Tongue (tissue), 3 donors: ENCODE measurements at places on chromosomes 2 and 18.

GRCh38 chr18:59459369-59460071 is 100.5 kb upstream of the LMAN1 start:
- peak; percentile 66 for DNase-seq

DNA sequence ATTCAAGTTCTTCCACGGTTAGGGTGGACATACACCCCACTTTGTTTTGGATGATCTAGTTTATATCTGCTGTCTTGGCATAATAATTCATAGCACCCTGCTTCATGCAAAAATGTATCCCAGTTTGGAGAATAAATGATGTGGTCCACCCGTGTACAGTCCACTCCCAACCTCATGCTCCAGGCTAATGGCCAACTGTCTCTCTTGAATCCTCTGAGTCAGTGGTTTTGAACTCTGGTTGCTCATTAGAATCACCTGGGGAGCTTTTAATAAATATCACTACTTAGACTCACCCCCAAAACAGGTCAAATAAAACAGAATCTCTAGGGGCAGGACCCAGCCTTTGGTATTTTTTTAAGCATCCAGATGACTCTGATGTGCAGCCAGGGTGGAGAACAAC is 78.5 kb downstream of the SDC1 start:
- DNase-seq, result no peak

DNA sequence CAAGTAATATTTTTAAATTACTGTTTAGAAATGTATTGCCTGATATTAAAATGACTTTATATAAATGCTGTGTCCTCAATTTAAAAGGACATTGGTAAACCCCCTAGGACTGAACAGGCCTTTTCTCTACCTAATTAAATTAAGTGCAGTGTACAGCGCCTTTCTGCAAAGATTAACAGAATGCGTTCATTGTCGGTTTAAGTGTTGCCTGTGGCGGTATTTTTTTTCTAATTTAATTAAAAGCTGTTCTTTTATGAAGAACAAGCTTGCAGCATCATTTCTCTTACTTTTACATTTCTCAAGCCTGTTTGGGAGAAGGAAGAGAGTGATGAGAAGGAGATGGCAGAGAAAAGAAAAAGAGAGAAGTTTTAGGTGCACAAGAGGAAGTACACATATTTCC is 344.9 kb downstream of the CPS1 start:
- DNase-seq, result no peak

DNA sequence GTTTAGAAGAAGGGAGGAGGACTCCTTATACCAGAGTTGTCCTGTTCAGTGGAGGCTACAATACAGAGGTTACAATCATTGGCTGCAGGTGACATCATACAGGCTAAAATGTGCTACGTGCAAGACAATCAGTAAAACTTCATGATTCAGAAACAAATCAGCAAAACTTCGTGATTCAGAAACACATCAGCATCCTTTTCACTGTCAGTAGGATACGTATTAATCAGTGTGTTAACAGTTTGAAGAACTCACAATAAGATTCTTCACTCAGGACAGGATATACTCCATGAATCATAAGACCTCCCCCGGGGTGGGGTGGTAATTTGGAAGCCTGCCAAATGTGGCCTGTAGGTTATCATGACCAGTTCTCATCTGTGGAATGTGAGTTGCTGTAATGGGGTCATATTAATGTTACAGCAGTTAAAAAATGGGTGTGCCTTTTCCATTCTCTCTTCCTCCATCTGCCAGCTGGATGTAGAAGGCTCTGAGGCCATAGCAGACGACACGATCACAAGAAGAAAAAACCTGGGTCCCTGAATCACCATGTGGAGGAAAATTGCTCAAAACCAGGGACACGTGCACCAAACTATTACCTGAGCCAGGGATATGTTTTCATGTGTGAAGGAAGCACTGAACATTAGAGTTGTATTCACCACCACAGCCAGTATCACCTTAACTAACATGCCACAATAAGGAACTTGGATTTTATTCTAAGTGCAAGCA is 134.8 kb upstream of the CREB1 start:
- no peak for DNase-seq

DNA sequence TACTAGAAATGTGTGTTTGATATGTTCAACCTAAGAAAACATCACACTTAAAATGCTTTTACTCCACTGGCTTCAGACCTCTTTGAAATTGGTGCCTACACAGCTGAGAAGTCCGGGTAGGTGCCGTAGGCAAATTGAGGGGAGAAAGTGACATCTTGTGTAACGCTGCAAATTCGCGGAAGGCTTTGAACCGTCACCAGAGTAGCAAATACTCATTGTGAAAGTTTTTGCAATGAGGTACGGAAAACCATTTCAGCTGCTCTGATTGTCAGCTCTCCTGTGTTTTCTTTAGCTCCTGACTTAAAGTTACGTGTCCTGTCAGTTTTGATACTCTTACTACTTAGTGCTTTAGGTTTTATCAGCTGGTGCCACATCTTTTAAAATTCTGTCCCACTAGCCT is 224.5 kb downstream of the FAM210A start:
- DNase-seq, result peak; percentile 32

- no peak for DNase-seq
Measured at GRCh38 chr2:14602309-14602708, 30.2 kb upstream of the LRATD1 start.

- peak; percentile 25 for DNase-seq
Measured at GRCh38 chr2:149399934-149400615, 69.7 kb downstream of the LYPD6 start.

- no peak for DNase-seq
Measured at GRCh38 chr18:23057096-23057495, 78.2 kb upstream of the CABLES1 start.

- DNase-seq, result no peak
Measured at GRCh38 chr2:139367416-139367815, 587.2 kb upstream of the NXPH2 start.

DNA sequence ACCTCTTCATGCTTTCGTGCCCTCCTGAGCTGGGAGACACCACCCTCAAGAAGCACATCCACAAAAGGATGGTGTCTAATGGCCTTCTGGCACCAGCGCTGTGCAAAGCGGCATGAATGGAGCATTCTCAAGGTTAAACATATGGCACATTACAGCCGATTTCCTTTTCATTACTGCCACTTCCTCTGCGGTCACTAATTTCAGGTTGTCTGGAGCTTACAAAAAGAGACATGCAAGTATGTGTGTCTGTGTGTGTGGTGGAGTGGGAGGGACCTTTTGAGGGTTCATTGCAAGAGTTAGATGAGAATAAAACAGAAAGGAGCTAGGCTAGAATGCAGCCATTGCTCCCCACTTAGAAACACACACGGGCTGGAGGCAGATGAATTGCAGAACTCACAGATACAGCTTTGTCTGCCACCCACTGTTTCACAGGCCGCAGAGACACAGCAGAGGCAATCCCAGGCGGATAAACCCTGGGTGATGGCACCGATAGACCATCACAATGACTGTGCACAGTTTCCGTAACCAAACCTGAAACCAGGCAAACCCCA is 76.0 kb downstream of the TGIF1 start:
- DNase-seq, result peak; percentile 59

DNA sequence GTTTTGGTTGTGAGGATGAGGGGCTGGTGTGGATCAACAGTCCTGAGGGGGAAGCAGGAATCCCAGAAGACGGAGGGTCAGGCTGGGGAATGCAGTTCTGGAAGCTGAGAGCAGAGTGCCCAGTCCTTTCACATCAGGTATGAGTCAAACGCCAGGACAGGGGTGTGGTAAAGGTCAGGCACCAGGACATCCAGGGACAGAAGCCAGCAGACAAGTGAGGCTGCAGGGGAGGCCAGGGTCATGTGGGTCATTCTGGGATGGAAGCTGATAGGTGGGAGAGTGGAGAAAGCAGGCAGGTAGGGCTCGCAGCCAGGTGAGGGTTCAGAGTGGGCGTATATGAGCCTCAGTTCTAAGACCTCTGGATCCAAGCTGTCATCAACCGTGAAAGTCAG is 12.8 kb upstream of the GNLY start:
- DNase-seq, result no peak

GRCh38 chr2:71901466-71901865 is 246.2 kb downstream of the CYP26B1 start:
- DNase-seq, result no peak

- peak; percentile 26 for DNase-seq
Measured at GRCh38 chr2:23169896-23170295, 215.1 kb upstream of the KLHL29 start.

DNA sequence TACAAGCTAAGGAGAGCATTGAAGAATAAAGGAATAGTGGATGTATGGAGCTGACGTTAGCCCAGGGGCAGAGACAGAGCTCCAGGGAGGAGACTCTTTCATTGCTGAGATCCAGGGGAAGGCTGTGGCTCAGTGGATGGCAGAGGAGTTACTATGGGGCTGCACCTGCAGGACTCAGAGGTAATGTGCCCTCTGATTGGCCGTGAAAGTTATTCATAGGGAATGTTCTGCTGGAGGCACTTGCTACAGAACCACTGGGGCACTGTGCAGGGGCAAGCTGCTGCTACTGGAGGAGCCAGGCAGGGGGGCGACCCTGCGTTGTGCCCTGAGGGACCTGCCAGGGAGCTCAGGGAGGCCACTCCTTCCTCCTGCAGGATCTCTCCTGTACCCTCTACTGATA is 199.2 kb downstream of the PTPRM start:
- DNase-seq, result no peak

DNA sequence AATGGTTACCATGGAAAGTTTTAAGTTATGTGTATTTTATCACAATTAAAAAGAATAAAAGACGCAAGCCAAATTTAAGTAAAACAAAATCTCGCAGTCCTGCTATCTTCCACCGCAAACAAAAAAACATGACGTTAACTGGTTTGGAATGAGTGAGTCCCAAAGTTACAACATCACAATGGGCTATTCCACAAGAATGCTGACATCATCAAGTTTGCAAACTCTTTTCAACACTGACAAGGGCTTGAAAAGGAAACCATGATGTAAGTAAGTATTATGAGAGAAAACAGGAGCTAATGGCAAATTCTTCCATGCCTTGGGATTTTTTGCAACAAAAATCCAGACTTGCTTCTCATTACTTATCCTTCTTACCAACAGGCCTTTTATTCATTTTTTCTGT is 31.1 kb downstream of the SIGLEC15 start:
- no peak for DNase-seq

DNA sequence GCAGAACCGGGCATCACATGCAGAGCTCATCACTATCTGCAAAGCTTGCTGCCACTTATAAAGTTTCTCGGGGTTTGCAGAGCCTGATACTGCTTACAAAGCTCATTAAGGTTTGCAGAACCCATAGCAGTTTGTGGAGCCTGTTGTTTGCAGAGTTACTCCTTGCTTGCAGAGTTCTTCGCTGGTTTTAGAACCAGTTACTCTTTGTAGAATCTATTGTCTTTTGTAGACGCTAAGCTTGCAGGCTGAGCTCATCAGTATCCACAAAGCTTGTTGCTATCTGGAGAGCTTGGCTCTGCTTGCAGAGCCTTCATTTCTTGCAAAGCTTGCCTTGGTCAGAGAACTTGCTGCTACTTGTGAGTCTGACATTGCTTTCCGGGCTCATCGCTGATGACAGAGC is 106.9 kb downstream of the CELF4 start:
- DNase-seq, result no peak

DNA sequence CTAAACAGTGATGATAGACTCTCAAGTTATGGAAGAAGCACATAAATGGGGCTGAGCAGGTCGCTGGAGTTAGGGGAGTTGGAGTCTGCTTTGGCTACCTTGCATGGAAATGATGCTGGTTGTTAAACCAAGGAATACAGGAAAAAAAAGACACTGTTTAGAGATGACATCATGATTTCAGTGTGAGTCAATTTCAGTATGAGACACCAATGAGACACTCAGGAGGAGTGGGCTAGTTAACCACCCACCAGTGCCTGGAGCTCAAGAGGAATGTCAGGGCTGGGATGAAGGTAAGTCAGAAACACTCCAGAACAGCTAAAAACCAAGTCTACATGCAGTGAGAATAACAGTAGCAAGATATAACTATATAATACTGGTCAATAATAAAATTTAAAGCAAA is 303.6 kb downstream of the SOX11 start:
- no peak for DNase-seq

DNA sequence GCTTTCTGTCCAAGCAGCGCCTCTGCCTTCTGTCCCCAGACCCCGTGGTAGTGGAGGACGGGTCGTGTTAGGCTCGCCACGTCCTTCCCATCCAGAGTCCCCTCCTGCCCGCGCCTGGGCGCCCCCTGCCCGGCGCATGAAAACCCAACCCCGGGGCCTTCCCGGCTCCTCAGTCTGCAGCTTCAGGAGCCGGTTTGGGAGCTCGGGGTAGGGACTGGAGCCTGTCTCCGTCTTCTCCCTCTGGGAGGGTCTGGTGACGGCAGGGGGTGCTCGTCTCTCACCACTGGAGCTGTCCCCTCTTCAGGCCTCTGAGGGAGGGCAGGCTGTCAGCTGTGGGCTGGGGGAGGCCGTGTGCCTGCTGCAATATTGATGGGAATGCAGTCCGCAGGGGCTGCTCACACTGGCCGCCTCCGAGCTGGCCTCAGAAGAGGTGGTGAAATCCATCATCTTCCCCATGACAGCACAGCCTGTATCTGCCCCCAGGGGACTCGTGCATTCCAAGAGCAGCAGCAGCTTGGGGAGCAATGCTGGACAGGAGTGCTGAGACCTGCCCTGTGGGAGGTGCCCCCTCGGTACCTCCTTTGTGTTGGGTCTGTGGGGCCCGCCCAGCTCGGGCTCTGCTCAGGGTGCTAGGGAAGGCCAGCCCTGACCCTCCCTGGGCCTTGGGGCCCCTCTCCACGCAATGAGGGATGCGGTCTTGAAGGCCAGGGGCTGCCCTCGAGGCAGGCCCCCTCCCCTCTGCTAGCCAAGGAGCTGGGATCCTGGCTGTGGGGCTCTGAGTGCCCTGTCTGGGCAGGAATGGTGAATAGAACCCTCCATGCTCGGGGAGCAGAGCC is 17.8 kb upstream of the KLHL30 start:
- DNase-seq, result peak; percentile 80

DNA sequence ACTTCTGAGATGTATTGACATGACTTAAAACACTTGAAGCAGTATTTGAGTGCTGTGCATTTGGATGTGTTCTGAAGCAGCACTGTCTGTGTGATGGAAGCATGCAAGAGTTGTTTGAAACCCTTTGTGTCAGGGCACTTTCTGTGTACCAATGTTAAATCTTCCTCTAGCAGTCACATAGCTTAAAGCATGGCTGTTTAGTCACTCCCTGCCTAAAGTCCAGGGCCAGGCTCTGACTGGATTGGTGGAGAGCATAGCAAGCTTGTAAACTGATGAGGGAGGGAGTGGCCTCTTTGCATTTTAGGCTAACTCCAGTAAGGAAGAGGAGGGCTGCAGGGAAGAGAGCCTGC is 73.5 kb downstream of the MYO1B start:
- peak; percentile 76 for DNase-seq

- DNase-seq, result no peak
Measured at GRCh38 chr2:43998263-43998662, 2.5 kb upstream of the LRPPRC start.

- DNase-seq, result peak; percentile 77
Measured at GRCh38 chr2:150811259-150811855, 323.9 kb upstream of the RND3 start.

GRCh38 chr2:235747786-235748091 is 253.9 kb downstream of the AGAP1 start:
- peak; percentile 82 for DNase-seq
